ENCODE measurements at places on chromosomes 1 and 21. TPM values are rescaled to one million over a fixed set of nuclear protein-coding genes. Genes with fewer than 3 reads are reported as not detected.

The OR2M4 gene
- 0.10 TPM for total RNA-seq

The SPRR5 gene
- not detected for total RNA-seq

The OR2L8 gene
- not detected for total RNA-seq

The ADAM15 gene
- 154 TPM for total RNA-seq

The ATP1A4 gene
- total RNA-seq = not detected

The DUSP10 gene
- total RNA-seq = 29.0 TPM

The HPCA gene
- not detected for total RNA-seq

The SLC30A10 gene
- not detected for total RNA-seq

- DNase-seq = no peak
Observed at GRCh38 chr21:31885146-31885545, 12.3 kb downstream of the HUNK start.

DNA sequence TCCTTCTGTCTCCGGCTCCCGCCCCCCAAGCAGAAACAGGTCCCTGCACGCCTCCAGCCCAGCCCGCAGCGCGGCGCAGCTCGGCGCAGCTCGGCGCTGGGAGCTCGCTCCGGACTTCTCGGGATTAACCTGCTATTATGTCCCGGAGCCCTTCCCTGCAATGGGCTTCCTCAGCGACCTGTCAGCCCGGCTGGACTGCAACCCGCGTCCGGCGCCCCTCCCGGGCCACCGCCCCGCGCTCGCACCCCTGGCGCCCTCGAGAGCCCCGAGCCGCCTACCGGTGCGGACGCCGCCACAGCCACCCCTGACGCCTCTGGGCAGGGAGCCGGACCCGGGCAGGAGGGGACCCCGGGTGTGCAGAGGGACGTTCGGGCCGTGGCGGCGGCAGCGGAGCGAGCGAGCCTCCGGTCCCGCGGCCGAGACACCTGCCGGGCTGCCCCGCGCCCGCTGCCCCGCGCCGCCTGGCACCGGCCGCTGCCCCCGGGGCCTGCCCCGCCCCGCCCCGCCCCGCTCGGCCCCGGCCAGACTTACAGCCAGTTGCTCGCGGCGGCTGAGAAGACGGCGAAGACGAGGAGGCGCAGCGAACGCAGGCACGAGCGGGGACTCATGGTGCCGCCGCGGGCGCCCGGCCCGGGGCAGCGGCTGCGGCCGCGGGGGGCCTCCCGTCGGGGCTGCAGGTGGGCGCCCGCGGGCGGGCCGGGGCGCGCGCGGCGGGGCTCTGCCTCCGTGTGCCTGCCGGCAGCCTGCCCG is 407 bp downstream of the WNT4 start:
- DNase-seq = no peak

- peak; percentile 32 for DNase-seq
Observed at GRCh38 chr1:243253211-243253925, 1.7 kb downstream of the CEP170 start.

DNA sequence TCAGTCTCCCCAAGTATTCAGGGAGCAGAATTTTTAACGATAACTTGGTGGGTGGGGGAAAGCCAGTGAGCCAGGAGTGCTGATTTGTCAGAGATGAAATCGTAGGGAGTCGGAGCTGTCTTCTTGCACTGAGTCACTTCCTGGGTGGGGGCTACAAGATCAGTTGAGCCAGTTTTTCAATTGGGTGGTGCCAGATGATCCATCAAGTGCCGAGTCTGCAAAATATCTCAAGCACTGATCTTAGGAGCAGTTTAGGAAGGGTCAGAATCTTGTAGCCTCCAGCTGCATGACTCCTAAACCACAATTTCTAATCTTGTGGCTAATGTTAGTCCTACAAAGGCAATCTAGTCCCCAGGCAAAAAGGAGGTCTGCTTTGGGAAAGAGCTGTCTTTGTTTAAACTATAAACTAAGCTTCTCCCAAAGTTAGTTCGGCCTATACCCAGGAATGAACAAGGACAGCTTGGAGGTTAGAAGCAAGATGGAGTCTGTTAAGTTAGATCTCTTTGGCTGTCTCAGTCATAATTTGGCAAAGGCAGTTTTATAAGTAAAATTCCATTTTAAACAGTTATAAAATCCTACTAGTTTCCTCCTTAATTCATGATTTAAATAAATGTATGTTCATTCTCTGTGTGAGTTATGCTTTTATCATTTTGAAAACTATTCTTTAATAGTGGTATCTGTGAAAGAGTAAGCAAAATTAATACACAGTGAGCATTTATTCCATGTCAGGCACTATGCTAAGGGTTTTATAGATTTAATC is 51.7 kb downstream of the SLC16A1 start:
- peak; percentile 96 for DNase-seq

- DNase-seq = no peak
Observed at GRCh38 chr1:9859281-9860014, 35.7 kb upstream of the CLSTN1 start.

DNA sequence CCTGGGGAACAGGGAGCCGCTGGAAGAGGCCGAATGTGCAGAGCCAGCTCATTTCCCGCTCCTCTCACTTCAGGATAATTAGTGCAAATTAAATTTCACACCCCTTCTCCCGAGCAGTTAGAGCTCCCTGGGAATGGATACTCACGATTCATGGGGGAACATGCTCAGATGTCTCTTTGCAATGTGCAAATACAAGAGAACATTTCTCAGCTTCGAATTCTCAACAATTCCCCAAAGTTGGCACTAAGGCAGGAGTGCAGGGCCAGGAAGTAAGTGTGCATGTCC is 54.9 kb downstream of the CAMK2N1 start:
- DNase-seq = no peak

DNA sequence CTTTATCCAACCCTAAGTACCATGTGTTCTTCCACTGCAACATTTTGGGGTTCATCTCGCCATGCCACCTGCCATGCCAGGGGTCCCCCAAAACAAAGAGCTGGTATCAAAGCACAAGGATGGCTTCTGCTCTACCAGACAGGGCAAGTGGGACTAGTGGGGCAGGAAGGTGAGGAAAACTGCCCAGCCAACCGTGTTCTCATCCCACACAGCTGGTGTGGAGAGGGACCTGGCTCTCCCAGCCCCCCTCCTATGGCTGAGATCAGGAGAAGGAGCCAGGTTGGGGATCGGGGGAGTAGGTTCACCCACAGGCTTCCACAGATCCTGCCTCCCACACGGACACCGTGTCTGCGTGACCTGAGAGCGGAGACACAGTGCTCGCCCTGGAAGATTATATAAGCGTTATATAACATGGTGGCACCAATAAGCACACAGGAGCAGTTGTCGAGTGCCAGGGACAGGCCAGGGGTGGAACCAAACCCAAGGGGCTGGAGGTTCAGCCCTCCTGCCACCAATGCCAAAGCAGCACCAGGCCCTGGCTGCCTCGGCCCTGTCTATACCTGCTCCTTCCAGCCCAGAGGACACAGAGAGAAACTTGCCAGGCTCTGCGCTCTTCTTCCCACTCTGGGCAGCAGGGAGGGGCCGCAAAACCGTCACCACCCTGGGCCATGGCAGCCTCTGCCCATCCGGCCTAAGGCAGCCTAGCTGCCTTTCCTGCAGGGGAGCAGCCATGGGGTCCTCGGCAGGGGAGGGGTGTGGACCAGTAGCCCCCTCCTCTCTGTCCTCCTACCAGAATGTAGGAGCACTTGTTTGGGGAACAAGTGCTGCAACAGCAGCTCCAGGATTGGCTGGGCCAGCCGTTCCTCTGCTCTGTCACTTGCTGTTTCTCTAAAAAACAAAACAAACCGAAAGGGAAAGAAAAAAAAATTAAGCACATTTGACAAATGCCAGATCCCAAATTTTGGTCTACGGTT is 43.5 kb downstream of the CD34 start:
- no peak for DNase-seq

- peak; percentile 100 for DNase-seq
Observed at GRCh38 chr1:151988405-151988923, 5.2 kb downstream of the S100A10 start.

DNA sequence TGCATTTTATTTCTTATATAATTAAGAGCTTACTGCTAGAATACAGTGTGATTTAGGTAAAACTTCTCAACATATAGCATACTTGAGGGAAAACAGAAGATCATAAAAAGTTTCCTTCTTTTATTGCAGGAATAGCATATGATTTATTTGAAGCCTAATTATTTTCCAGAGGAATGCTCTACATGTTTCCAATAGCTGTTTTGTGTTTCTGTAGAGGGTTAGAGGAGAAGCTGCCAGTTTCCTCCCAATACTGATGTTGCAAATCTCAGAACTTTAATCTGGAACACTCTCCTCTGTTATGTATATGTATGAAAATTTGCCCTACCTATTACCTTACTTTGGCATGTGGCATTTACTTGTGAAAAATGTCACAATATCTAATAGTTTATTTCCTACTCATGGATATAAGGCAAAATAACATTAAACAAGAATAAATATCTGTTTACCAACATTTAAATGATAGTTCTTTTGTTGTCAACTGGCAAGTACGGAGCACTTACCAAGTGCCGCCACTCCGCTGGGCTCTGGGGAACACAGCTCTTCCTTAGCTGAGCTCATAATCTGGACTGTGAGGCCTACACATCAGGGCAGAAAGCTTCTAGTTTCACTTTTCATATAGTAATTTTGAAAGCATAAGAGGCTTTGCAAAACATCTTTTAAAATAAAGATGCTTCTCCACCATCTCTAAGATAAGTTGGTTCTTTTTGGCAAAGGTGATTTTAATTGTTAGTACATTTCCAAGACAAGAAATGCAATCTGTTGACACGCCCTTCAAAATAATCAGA is 239.8 kb upstream of the C1orf105 start:
- peak; percentile 10 for DNase-seq

DNA sequence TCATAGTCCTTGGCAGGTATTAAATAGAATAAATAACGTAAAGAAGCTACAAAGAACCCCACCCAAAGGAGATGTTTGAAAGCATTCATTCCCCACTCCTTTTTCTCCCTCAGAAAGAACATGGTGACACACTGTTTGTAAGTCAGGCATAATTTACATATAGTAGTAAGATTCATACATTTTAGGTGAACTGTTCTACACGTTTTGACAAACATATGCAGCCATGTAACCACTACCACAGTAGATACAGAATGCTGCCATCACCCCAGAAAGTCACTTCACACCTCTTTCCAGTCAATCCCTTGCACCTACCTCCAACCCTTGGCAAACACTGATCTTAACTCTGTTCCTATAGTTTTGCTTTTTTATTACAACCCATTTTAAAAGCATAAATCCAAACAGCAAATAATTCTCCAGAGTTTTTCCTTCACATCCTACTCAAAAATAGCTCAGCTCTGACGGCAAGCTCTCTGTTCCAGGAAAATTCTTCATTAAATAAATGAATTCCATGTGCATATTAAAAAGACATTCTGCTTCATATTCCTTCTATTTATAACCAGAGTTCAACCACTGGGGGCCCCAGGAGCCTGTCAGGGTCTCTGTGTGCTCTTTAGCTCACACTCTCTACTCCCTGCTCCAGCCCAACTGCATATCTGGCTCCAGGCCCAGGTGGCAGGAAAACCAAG is 258.8 kb downstream of the PLPP3 start:
- no peak for DNase-seq

GRCh38 chr1:57882934-57883641 is 459.2 kb upstream of the DAB1 start:
- no peak for DNase-seq

DNA sequence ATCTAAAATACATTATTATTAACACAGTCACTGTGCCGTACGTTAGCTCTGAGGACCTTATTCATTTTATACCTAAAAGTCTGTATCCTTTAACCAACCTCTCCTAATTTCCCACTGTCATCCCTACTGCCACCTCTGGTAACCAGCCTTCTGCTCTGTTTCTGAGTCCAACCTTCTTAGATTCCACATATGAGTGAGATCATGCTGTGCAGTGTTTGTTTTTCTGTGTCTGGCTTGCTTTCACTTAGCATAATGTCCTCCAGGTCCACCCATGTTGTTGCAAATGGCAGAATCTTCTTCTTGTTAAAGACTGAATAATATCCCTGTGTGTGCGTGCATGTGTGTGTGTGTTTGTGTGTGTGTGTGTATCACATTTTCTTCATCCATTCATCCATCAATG is 64.2 kb downstream of the ETS2 start:
- DNase-seq = peak; percentile 27

- no peak for DNase-seq
Observed at GRCh38 chr1:24071941-24072340, 40.0 kb downstream of the MYOM3 start.

DNA sequence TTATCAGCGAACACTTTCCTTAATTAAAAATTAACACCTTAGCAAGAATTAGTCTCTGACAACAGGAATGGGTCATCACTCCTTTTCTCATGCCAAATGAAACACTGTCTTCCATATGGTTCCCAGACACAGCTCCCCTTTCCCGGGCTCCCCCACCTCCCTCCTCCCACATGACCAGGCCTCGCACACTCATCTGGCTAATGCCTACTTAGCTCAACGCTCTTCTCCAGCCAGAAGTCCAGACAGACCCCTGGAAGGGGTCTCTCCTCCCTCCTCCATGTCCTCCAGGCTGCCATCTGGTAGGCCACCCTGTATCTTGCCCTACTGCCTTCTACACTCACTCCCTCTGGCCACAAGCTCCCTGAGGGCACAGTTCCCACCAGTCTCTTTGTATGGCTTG is 39.9 kb downstream of the KCNC4 start:
- DNase-seq = no peak

DNA sequence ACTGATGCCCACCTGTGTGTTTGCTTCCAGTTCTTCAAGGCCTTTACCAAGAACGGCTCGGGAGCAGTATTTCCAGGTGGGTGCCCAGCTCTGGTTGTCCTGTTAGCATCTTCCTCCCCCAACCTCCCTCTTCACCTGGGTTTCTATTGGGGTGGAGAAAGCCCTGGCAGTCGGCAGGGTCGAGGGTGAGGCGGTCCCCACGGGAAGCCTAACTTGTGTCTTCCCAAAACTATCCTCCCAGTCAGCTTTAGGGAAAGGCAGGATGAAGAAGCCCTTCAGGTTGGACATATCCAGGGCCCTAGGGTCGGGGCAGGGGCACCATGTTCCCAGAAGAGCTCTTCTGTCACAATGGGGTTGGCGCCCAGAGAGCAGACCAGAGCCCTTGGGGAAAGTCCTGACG is 20.6 kb downstream of the QSOX1 start:
- no peak for DNase-seq

DNA sequence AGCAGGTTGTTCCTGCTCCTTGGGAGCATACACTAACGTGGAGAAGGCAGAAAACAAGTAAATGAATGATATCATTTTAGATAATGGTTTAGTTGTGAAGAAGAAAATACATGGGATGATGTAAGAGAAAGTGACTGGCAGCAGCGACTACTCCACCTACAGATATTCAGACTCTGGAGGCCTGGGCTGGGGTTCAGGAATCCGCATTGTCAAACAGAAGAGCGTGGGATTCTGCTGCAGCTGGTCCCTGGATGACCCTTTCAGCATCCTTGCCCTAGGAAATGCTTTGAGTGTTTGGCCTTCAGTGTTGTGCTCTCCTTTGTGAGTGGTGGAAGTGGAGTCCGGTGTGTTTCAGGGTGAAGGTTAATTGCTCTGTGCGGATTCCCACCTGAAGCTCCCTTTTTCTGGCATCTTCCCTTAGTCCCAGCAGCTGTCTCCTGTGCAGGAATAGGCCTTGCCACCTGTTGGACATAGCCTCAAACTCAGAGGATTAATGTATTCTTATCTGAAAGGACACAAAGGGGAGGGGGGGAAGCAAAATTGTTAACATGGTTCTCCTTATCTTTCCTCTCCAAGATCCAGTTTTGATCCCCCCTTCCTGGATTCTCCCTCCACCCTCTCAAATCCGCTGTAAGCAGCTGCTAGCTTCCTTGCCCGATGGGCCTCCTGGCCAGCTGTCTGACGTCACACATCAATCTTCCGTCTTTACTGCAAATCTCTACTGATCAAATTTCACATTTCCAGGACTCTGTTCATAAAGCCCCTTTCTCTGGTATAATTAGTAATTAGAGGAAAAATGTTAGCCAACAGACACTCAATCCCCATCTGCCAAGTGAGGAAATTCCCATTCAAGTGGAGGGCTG is 68.3 kb upstream of the SPAG17 start:
- DNase-seq = no peak
